ENCODE measurements at places on chromosomes 3 and 15.
A peak's percentile ranks its signal among the peaks of the same experiment; 100 is the strongest.

GRCh38 chr15:87874896-87875711 is 381.4 kb downstream of the NTRK3 start:
- peak; percentile 93 for DNase-seq

DNA sequence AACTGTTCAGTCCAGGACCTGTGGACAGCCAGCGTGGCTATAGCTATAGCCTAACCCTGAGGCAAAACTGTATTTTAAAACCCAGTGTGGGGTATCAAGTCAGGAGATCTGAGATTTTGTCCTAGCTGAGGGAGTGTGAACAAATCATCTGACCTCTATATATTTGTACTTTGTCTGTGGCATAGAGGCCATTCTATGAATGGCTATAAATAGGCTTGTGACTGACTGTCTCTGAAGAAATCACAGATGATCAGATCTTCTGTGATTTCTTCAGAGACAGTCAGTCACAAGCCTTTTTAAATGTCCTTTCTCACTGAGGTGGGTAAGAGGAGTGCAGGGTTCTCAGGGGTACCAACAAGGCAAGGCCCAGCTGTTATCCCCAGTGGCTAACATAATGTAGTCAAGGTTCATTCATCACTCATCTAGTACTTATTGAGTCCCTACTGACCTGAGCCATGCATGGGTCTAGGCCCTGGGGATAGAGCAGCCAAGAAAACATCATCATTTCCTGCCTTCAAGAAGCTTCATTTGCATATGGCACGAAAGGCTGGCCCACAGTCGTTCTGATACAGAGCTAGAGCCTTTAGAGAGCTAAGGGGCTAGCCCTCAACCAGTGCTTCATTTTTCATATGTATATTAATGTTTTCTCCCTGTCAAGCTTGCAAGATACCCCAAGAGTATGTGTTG is 53.3 kb downstream of the TIPARP start:
- peak; percentile 11 for DNase-seq

DNA sequence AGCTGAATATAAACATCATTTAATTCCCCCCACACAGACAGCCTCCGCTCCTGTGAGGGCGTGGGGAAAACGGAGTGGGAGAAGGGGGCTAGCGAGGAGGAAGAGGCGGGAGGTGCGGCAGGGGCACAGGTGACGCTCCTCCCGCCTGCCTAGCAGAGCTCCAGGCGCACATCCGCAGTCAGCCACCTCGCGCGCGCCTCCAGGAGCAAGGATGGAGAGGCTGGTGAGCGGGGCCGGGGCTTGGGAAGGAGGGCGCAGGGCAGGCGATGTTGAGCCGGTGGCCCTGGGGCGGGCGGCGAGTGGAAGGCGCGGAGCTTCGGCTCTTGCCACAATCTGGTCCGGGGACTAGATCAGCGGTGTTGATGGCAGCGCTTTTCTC is at the start of gene CD200:
TSS of gene CD200 (plus strand) at position 155 of the 379 bp plus-strand sequence. CDS start at position 212, 57 bp downstream.
- peak; percentile 10 for DNase-seq

GRCh38 chr3:124579641-124580040 is 150.6 kb upstream of the UMPS start:
- DNase-seq, result no peak

DNA sequence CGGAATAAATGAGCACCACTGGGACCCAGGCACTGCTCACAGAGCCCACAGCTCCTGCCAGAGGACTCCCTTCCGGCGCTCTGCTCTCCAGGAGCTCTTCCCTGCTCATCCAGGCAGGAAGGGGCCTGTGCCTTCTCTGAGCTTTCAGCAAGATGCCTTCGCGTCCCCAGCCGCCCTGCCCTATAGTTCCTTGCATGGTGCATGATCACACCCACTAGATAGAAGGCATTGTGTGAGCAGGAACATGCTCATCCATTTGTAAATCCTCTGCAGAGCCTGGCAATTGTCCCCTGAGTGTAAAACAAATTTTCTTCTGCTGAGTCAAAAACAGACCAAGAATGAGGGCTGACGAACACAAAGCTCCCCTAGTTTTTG is 181.6 kb downstream of the MEGF11 start:
- peak; percentile 32 for DNase-seq

- no peak for DNase-seq
These were observed 26.1 kb downstream of the PPP2R3A start for GRCh38 chr3:135991621-135992020.

DNA sequence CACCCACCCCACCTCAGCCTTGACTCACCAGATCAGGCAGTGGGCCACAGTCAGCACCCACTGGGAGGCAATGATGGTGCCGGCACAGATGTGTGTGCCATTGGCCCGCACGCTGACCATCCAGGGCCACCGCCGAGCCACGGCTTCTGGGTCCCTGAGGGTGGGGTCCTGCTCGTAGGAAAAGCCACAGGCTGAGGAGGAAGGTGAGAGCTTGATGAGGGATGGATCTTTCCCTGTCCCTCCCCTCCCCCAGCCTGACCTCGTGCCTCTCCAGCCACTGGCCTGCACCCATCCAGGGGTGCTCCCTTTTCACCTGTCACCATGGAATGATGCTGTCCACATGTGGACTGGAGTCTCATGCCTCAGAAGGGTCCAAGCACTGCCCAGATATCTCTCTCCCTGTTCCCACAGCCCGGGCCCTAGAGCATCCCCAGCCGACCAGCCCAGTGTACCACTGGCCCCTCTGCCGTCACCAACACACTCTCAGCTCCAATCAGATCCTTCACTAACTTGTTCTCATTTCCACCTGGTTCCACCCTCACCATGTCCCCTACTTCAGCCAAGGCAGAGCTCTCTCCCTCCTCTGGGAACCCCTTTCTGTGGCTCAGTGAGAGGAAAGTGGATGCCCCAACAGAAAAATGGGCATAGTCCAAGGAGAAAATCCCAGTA is 2.0 kb downstream of the PRSS50 start:
- DNase-seq, result no peak

DNA sequence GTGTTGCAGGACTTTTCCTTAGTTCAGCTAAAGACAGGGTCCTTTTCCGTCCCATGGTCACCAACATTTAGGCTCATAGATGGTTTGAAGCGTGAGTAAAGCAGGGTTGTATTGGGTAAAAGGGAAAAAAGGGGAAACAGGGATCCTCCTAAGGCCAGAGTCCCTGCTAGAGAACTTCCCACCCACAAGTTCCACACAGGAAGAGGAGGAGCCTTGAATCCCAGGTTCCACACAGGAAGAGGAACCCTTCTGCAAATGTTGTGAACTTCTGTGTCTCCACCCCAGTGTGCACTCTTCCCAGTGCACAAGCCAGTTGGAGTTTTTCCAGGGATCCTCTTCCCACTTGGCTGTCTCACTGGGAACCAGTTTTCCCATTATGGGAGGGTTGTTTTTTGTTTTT is 27.6 kb upstream of the ATP8B4 start:
- peak; percentile 20 for DNase-seq

- no peak for DNase-seq
These were observed 19.5 kb upstream of the FBLN2 start for GRCh38 chr3:13529196-13530112.

DNA sequence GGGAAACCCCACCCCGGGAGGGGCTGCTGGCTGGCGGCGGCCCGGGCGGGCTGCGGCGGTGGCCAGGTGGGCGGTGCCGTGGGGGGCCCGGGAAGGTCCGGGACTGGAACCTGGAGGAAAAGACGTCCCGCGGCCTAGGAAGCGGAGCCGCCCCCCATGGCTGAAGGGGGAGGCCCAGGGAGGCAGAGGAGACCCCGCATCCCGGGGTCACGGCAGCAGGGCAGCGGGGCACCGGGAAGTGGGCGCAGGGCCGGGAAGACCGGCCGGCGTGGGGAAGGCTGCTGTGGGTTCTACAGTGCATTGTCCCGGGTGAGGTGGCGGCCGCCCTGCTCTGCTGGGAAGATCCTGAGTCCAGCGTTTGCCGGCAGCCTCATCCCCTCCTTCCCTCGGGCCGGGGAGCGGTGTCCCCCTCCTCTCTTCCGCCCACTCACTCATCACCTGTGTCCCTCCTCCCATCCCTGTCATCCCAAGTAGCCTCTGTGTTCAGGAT is 525 bp upstream of the FSTL1 start:
- DNase-seq, result no peak

GRCh38 chr3:46829699-46830208 is 33.5 kb downstream of the MYL3 start:
- no peak for DNase-seq

DNA sequence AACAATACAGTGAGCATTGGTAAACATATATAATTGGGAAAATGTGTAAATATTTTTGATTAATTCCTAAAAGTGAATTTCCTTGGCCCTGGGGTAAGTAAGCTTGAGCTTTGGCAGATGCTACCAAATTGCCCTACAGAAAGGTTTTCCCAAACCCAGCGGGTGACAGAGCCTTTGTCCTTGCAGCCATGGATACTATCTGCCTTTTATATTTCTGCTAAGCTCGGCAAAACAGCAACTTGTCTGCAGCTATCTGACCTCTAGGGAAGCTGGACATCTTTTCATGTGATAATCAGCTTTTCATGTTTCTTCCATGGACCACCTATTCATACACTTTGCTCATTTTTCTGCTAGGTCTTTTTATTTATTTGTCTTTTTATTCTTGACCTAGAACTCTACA is 64.7 kb upstream of the SEC22A start:
- no peak for DNase-seq

- no peak for DNase-seq
These were observed 210.4 kb upstream of the ZBTB20 start for GRCh38 chr3:115357456-115357855.

DNA sequence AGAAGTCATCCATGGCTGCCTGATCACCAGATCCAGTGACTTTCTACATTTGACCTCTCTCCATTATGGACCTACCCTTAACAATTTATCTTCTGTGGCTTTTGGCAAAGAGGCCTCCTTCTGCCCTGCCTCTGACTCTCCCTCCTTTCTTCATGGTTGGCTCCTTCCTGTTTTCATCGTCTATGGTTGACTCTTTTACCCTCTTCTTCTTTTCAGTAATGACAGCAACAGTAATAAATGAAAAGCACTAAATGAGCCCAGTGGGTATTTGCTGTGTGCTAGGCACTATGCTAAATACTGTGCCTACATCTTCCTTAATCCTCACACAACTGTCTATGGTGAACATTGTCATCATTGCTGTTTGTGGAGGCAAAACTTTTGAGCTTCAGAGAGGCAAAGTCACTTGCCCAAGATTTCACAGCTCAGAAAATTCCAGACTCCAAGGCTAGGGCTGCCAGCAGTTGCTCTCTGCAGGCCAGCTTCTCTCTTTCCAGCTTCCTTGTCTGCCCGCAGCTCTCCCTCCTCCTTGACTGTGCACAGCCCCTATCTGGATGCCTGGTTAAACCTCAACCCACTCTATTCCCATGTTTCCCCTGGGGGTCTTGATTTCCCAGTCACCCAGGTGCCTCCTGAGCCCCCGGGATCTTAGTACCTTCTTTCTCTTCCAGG is 24.6 kb downstream of the ITPR1 start:
- no peak for DNase-seq

- DNase-seq, result no peak
These were observed 418.1 kb downstream of the OCA2 start for GRCh38 chr15:27681038-27681437.

GRCh38 chr15:62390791-62391640 is 225.9 kb upstream of the C2CD4B start:
- peak; percentile 57 for DNase-seq

- DNase-seq, result no peak
These were observed 79.8 kb downstream of the CNTN6 start for GRCh38 chr3:1172644-1173043.

GRCh38 chr3:153768561-153769469 is 352.4 kb upstream of the ARHGEF26 start:
- peak; percentile 58 for DNase-seq

DNA sequence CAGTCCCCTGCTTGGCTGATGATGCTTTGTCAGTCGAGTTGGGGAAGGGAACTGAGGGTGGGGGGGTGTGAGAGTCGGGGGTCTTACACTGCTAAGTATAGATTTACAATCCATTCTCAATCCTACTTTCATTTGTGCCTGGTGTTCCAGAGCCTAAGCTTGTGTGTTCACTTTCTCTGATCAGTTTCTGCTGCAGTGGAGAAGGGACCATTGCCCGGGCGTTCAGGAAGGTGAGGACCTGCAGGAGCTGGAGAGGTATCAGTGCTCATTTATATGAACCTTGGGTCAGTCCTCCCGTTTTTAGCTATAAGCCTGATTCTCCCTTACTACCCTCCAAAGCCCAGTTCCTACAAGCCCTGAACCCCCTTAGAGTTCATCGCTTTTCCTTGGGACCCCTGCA is 41.0 kb upstream of the TRAK1 start:
- no peak for DNase-seq

DNA sequence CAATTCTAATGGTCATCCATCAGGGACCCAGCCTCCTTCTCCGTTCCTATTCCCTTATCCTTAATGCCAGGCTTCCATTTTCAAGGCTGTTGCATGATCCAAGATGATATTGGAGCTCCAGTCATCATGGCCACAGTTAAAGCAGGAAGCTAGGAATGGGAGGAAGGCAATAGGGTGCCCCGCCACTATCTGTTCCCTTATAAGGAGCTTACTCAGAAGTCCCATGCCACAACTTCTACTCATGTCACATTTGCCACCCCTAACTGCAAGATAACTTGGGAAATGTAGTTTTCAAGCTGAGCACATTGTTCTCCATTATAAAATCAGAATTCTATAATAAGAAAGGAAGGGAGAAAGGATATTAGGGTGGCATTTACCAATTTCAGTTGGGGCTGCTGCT is 38.6 kb upstream of the SPSB4 start:
- peak; percentile 13 for DNase-seq

DNA sequence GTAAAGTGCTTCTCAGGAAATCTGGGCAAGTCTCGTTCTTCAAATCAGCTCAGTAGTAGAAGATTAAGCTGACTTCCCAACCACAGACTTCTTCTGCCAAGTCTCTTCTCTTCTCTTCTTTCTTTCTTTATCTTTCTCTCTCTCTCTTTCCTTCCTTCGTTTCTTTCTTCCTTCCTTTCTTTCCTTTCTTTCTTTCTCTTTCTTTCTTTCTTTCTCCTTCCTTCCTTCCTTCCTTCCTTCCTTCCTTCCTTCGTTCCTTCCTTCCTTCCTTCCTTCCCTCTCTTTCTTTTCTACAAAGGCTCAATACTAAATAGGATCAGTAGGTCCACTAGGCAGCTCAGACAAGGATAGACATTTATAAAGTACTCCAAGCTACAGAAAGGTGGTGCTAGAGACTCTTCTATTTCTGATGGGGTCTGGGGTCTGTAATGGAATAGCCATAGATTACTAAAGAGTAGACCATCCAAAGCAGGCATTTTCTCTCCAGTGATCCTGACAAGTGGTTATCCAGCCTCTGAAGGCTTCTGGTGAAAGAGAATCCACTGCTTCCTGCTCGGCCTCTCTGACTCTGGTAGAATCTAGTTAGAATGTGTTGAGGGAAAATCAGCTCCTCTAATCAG is 100.8 kb downstream of the TPRG1 start:
- DNase-seq, result no peak

DNA sequence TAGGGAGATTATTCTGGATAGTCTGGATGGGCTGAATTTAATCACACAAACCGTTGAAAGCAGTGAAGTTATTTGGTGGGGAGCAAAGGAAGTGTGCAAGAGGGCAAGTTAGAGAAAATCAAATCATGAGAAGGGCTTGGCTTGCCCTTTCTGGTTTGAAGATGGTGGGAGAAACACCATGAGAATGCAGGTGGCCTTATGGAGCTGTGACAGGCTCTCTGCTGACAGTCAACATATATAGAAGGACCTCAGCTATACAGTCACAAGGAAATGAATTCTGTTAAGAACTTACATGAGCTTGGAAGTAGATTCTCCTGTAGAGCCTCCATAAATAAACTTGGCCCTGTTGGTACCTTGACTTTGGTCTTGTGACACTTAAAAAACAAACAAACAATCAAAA is 72.3 kb downstream of the GMNC start:
- no peak for DNase-seq
